Smooth muscle cell of the pulmonary artery (primary cell): ENCODE measurements at places on chromosomes 7 and 10. TPM values are rescaled to one million over a fixed set of nuclear protein-coding genes. Genes with fewer than 3 reads are reported as not detected.

The HILPDA gene
- 71.2 and 80.5 TPM in 2 replicates for total RNA-seq

The ERVW-1 gene
- not detected in 2 replicates for total RNA-seq

The IGFBP3 gene
- 1,159 and 1,274 TPM in 2 replicates for total RNA-seq

The NFE2L3 gene
- 0.98 and 3.0 TPM in 2 replicates for total RNA-seq

The TFPI2 gene
- 59.6 and 154 TPM in 2 replicates for total RNA-seq

The AKR1C8 gene
- total RNA-seq = not detected in 2 replicates

The HGF gene
- total RNA-seq = 51.1 and 342 TPM in 2 replicates

The SOSTDC1 gene
- total RNA-seq = not detected in 2 replicates

The APBB1IP gene
- 0.13 and 0.26 TPM in 2 replicates for total RNA-seq

The INMT gene
- total RNA-seq = 12.0 and 13.1 TPM in 2 replicates

The ZC3HAV1L gene
- total RNA-seq = 17.9 and 23.7 TPM in 2 replicates

The KLF14 gene
- not detected in 2 replicates for total RNA-seq

The RAMP3 gene
- total RNA-seq = not detected in 2 replicates

The ANLN gene
- 11.5 and 27.8 TPM in 2 replicates for total RNA-seq

The GIMAP1 gene
- total RNA-seq = 0.03 TPM in 1 of 2 replicates, not detected in the other

The TMEM196 gene
- total RNA-seq = not detected in 2 replicates

The METTL27 gene
- total RNA-seq = 1.9 and 2.9 TPM in 2 replicates

The BLOC1S2 gene
- total RNA-seq = 40.3 and 48.0 TPM in 2 replicates

The ANKRD30A gene
- total RNA-seq = not detected in 2 replicates

The MPP7 gene
- 0.92 and 1.6 TPM in 2 replicates for total RNA-seq

The PIP4K2A gene
- total RNA-seq = 23.2 and 36.0 TPM in 2 replicates

The VWA2 gene
- not detected in 2 replicates for total RNA-seq

The KNDC1 gene
- total RNA-seq = 0.65 and 0.86 TPM in 2 replicates

The CALML5 gene
- total RNA-seq = not detected in 2 replicates

The CYP2W1 gene
- total RNA-seq = not detected in 2 replicates

The ZNF800 gene
- 11.3 and 11.8 TPM in 2 replicates for total RNA-seq

The CLCN1 gene
- 0.07 TPM in 1 of 2 replicates, not detected in the other for total RNA-seq

The SORCS1 gene
- 0.20 TPM in 1 of 2 replicates, not detected in the other for total RNA-seq

The FAM25G gene
- not detected in 2 replicates for total RNA-seq
